Kidney epithelial cell (primary cell): ENCODE measurements at places on chromosomes 16 and 17. TPM values are rescaled to one million over a fixed set of nuclear protein-coding genes. Genes with fewer than 3 reads are reported as not detected.

Gene PTRH2
- total RNA-seq = 40.5 and 52.2 TPM in 2 replicates

Gene ARHGAP44
- total RNA-seq = 5.9 and 6.4 TPM in 2 replicates

Gene CCDC154
- total RNA-seq = 0.08 and 0.14 TPM in 2 replicates

Gene CCL8
- not detected in 2 replicates for total RNA-seq

Gene EVI2A
- not detected in 2 replicates for total RNA-seq

Gene CRYBA1
- not detected in 2 replicates for total RNA-seq

Gene ZNF668
- total RNA-seq = 23.1 and 27.8 TPM in 2 replicates

Gene SLC35G6
- not detected in 2 replicates for total RNA-seq

Gene C17orf113
- total RNA-seq = 0.34 and 0.75 TPM in 2 replicates

Gene SMYD4
- 6.7 and 7.8 TPM in 2 replicates for total RNA-seq

Gene ST6GALNAC1
- not detected in 2 replicates for total RNA-seq

Gene KRTAP4-3
- not detected in 2 replicates for total RNA-seq

Gene CCT6B
- total RNA-seq = 1.7 and 2.4 TPM in 2 replicates

Gene KCNH6
- total RNA-seq = 0.07 and 0.21 TPM in 2 replicates

Gene ARHGDIG
- 0.62 and 0.96 TPM in 2 replicates for total RNA-seq

Gene UNK
- total RNA-seq = 18.6 and 23.7 TPM in 2 replicates

Gene GFAP
- total RNA-seq = not detected in 2 replicates

Gene SOX8
- total RNA-seq = 0.71 and 1.3 TPM in 2 replicates

Gene TMEM238L
- total RNA-seq = not detected in 2 replicates

Gene PLK1
- 10.4 and 13.1 TPM in 2 replicates for total RNA-seq

Gene ALDH3A1
- 0.84 TPM in 1 of 2 replicates, not detected in the other for total RNA-seq

Gene B4GALNT2
- 0.34 and 0.50 TPM in 2 replicates for total RNA-seq

Gene DNAI2
- total RNA-seq = not detected in 2 replicates

Gene CHST6
- total RNA-seq = 1.6 and 2.4 TPM in 2 replicates

Gene SYT17
- total RNA-seq = 0.62 and 0.63 TPM in 2 replicates

Gene RNF222
- total RNA-seq = 0.14 TPM in 1 of 2 replicates, not detected in the other

Gene C16orf46
- 2.1 and 3.1 TPM in 2 replicates for total RNA-seq

Gene ANKRD11
- 133 and 171 TPM in 2 replicates for total RNA-seq

Gene CCL22
- not detected in 2 replicates for total RNA-seq

Gene KRTAP1-1
- not detected in 2 replicates for total RNA-seq

Gene CDYL2
- 8.4 and 18.9 TPM in 2 replicates for total RNA-seq

Gene XYLT1
- total RNA-seq = 1.6 and 2.2 TPM in 2 replicates

Gene WRAP53
- 13.3 and 14.9 TPM in 2 replicates for total RNA-seq

Gene KRTAP4-1
- total RNA-seq = not detected in 2 replicates

Gene PRKCB
- total RNA-seq = 6.0 and 7.1 TPM in 2 replicates

Gene HMOX2
- 64.4 and 72.6 TPM in 2 replicates for total RNA-seq

Gene KRTAP2-4
- not detected in 2 replicates for total RNA-seq

Gene TMEM231
- 14.9 and 16.0 TPM in 2 replicates for total RNA-seq

Gene NPB
- 1.2 and 1.9 TPM in 2 replicates for total RNA-seq

Gene TNFRSF12A
- total RNA-seq = 572 and 754 TPM in 2 replicates

Gene KRT24
- not detected in 2 replicates for total RNA-seq

Gene ATMIN
- 40.3 and 43.5 TPM in 2 replicates for total RNA-seq

Gene RSKR
- total RNA-seq = 2.3 and 12.2 TPM in 2 replicates
